ENCODE measurements at places on chromosomes 3 and 15.

DNA sequence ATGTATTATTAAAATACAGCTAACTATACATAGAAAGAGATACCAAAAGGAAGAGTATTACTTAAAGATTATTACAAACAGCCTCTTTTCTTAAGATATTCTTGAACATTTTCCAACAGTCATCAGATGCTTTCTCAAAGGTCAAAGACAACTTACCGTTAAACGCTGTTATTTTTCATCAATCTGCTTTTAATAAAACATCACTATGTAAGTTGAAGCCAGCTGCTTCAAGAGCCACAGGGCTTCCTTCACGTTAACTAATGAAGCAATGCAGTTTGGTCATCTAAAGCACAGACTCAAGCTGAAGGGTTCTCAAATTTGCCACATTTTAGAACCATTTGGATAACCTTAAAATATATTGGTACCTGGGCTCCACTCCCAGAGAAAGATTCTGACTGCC lies 578.8 kb downstream of the ROBO2 start:
- no peak for DNase-seq

GRCh38 chr3:55327131-55327920 lies 159.8 kb downstream of the WNT5A start:
- DNase-seq: no peak

- no peak for DNase-seq
Measured at GRCh38 chr3:38150780-38151528, 12.5 kb downstream of the MYD88 start.

DNA sequence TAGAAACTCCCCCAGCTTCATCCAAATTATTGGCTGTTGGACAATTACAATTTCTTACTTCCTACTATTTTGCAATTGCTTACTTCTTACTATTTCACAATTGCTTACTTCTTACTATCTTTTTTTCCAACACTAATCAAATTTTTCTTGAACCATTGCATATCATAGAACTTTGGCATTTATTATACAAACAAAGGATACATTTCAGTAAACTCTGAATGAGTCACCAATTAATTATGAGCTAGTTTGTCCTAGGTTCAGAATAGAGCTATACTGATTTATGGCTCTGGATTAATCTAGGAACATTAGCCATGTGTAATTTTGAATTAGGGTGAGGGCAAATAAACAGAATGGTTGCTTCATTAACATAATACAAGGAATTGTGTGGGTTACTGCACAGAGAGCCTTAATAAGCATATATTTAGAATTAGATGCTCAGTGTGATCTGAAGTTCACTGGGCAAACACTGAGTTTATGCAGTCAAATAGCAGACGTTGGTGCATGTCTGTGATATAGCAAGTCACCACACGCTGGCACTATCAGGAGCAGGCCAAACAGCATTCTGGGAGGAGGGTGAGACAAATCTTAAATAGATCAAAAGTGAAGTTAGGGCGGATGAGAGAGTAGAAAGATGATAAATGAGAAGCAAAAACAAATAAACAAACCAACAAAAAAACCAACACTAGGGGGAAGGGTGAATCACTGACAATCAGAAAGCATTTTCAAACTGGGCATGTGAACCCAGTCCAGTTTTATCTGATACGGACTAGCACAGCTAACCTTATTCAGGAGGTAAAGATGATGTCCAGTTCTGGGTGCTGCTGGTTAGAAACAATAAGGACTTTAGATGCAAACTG lies 21.5 kb downstream of the GABRR3 start:
- no peak for DNase-seq

DNA sequence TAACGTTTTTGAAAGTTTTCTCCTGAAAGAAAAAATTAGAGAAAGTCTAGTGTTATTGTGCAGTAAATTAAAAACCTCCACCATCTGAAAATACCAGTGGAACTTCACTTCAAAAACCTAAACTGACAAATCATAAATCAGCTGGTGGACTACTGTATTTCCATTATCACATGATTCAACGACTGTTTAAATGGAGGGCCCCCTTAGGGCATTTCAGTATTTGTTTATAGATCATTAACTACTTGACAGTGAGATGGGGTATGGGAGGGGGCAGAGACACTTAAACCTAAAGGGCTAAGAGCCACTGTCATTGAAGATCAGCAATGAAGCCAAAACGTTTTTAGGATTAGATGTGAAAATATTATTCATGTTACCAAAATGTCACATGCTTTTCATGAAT lies 8.8 kb upstream of the C15orf61 start:
- DNase-seq: no peak

GRCh38 chr3:181966393-181966792 lies 254.7 kb downstream of the SOX2 start:
- DNase-seq: no peak

DNA sequence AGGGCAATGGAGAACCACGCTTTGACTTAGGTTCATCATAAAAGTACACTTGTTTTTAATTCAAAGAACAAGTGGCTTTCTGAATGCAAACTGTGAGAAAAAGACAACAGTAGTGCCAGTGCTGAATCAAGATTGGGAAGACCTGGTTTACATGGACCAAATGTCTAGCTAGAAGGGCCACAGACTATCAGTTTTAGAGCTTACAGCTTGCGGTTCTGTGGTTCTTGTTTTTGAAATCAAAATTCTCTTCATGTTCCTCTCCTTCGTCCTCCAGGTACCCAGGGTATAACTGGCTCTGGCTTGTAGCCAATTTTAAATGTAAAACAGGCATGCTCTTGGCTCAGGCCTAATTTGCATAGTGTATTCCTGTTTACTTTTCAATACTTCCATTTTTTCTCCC lies 124.6 kb downstream of the TGFBR2 start:
- DNase-seq: no peak

DNA sequence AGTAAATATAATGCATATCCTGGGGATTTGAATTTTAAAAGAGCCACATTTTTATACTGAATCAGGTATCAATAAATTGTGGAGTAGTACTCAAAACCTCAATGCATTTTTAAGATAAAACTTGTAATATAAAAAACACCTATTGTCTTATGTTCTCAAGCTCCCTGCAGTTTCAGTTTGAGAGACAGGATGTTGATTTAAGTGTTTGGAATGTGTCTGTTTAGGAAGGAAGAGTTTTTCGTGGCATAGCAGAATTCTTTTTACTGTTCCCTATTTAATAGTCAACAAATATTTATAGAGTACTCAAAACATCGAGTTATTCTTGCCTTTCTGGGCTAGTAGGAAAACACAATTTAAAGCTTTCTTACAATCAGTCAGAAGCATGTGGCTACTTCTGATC lies 146.1 kb upstream of the BCHE start:
- DNase-seq: no peak

- no peak for DNase-seq
Measured at GRCh38 chr3:71589132-71589531, 5.6 kb upstream of the FOXP1 start.

DNA sequence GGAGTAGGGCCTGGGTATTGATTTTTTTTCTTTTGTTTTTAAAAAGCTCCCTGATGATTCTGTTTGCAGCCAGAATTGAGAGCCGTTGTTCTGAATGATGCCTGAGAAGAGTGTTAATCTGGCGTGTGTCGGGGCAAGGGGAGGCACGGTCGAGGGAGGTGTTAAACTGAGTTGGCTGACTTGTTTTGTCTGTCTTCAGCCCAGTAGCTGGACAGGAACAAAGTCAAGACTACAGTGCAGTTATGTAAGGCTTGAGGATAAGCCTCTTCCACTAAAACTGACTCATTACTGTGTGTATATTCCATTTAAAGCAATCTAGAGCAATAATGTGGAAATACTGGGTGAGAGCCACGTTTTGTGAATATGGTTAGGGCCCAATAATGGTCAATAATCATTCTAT lies 119.0 kb upstream of the DLG1 start:
- no peak for DNase-seq

DNA sequence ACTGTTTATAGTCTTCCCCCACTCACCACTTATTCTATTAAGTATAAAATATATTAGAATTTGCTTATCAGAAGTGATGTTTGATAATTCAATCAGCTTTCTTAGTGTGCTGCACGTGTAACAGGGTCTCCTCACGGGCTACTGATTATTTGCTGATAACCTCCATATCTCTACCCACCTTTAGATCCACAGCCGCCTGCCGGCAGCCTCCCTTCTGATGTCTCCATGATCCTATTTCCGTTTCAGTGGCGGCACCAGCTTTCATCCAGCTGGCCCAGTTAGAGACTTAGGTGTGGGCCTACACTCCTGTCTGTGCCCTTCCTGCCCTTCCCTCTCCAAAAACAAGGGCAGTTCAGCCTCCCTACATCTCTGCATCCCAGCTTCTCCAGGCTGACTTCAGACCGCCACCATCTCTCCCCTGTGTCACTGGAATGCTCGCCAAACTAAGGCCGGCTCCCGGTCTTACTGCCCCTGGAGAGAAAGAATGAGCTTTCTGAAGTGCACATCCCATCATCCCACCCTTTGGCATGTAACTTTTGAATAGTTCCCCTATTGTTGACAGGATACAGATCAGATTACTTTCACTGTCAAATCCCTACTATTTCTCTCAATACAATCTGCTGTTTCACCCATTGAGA lies 76.6 kb upstream of the PRTG start:
- DNase-seq: no peak

GRCh38 chr15:63218100-63218808 lies 28.8 kb downstream of the RAB8B start:
- DNase-seq: no peak

GRCh38 chr3:193843474-193844301 lies 250.7 kb downstream of the OPA1 start:
- no peak for DNase-seq

DNA sequence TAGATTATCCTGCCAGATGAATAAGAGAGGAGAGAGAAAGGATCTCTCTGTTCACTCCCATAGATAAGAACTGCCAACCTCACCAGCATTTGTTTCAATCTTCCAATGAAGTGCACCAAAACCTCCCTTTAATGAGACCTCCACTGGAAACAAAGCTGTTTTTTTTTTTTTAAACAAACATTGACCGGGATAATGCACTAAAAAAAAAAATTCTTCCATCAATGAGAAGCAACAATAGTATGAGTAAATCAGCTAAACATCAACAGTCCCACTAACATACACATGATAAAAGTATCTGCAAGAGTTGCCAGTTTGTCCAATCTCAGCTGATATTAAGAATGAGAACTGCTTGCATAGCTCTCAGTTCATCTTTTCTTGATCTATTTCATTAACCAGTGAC lies 19.9 kb downstream of the TJP1 start:
- DNase-seq: no peak

- DNase-seq: no peak
Measured at GRCh38 chr3:154209499-154209898, 88.3 kb downstream of the ARHGEF26 start.

Data from NCI-H1694 treated with DMSO at 0.1 percent for 48 hours (cell line).